ENCODE measurements at places on chromosomes 4 and X.

GRCh38 chrX:9308426-9308825 is 156.4 kb upstream of the TBL1X start:
- no peak for DNase-seq

GRCh38 chr4:55884093-55884850 is 30.8 kb downstream of the EXOC1 start:
- no peak for DNase-seq

- DNase-seq, result peak; percentile 9
These were observed at the start of gene STBD1 for GRCh38 chr4:76305971-76306881. Gene STBD1, plus strand, starts transcription at chr4:76306733. Its CDS starts 37 bp downstream, at chr4:76306770.

GRCh38 chr4:181798536-181798935 is 444.7 kb upstream of the TENM3 start:
- DNase-seq, result no peak

- DNase-seq, result no peak
These were observed 53.1 kb downstream of the ABLIM2 start for GRCh38 chr4:8105306-8106100.

- no peak for DNase-seq
These were observed 146.2 kb downstream of the TEX11 start for GRCh38 chrX:70762285-70762684.

GRCh38 chr4:23631255-23631950 is 258.4 kb downstream of the PPARGC1A start:
- DNase-seq, result no peak

DNA sequence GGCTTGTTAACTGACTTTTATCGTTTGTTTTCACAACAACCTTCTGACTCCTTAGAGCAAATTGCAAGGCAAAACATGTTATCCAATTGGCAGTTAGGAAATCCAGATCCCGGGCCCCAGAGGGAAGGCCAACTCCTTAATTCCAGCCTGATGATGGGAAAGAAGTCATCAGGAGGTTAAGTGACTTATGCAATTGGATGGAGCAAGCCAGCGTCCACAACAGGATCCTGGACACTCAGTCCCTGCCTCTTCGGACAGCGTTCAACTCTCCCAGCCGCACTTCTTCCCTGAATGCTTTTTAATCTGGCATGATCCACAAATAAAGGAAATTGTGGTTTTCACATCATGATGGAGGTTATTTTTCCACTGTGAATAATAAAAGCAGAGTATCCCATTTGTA is 310.1 kb downstream of the RAB28 start:
- DNase-seq, result no peak

DNA sequence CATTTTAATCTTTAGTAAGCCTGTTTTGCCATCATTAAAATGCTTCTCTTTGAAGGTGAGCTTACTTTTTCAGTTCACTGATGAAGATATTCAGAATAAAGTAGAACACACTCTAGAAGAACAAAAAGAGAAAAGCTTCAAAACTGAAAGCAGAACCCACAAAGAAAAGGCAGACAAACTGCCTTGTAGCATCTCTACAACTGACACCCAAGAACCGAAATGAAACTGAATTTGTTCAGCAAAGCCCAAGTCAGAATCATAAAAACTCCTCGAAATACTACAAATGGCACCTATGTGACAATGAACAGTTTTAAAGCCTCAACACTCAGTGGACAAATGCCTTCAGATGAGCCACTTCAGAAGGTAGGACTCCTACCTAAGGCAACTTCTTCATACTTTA is 83.6 kb downstream of the MAML3 start:
- DNase-seq, result no peak

- no peak for DNase-seq
These were observed 20.9 kb upstream of the KLHL8 start for GRCh38 chr4:87241336-87241735.

GRCh38 chrX:113747274-113747973 is 836.5 kb upstream of the HTR2C start:
- no peak for DNase-seq

GRCh38 chr4:111813555-111814140 is 331.6 kb upstream of the FAM241A start:
- no peak for DNase-seq

GRCh38 chr4:14877246-14878225 is 124.7 kb upstream of the CPEB2 start:
- no peak for DNase-seq

GRCh38 chr4:81814987-81815541 is 343.4 kb upstream of the RASGEF1B start:
- no peak for DNase-seq

- DNase-seq, result no peak
These were observed 10.1 kb downstream of the DHRSX start for GRCh38 chrX:2490634-2491033.

DNA sequence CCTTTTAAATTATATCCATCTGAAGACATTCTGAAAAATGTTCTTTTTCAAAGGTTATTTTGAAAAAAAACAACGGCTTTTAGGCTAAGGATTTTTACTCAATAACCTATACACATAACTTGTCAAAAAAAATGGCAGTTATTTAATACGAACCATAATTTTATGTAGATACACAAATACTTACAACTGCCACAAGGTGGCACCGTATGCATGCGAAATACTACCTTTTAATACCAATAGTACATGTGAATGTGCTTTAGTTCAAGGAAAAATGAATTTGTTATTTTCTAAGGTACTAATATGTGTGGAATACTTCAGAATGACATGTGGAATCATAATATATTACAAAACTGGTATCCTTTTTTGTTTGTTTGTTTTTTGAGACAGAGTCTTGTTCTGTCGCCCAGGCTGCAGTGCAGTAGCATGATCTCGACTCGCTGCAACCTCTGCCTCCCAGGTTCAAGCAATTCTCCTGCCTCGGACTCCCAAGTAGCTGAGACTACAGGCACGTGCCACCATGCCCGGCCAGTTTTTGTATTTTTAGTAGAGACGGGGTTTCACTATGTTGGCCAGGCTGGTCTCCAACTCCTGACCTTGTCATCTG is 4.6 kb upstream of the MAD2L1 start:
- peak; percentile 12 for DNase-seq

DNA sequence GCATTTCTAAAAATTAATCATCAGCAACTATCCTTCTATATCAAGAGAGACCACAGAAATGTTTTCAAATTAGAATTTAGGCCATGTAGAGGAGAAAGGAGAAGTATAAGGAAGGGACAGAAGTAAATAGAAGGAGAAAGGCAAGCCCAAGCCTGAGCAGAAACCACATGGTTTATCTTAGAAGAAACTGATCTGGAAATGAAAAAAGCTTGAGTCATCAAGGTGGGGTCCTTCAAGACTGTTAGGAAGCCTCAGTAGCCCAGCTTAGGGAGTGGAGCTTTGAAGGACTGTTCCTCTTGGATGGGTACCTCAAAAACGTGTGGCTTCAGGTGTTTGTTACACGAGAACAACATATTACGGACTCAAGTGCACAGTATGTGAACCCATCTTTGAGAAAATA is 4.5 kb downstream of the BMX start:
- no peak for DNase-seq

DNA sequence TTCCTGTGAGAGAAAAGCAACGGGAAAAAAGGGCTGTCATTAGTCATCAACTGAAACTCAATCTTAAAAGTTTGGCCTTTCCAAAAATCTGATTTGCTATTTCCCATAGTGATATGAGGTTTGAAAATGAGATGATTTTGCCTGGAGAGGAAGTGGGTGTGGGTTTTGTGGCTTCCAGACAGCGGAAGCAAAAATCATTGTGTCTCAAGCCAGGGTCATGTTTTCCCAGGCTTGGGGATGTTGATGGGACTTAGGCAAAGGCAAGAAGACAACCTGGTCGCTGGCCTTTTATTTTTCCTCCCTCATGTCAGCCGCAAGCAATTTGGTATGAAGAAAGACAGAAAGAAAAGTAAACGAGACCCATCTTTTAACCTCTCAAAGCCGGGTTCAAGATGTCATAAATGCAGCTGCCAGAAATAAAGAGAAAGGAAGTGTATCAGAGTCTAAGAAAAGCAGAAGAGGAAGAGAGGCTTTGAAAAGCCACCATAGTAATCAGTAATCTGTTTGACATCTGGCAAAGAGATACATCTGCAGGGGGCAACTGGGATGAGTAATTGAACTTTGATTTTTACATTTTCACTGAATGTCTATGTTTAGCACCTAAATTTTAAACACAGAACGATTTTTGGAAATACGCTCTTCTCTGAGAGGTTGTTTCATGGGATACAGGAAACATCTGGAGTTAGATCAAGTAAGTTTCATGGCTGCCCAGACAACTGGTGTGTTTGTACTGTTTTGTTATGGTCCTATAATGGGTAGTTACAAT is 521.6 kb upstream of the SLIT2 start:
- no peak for DNase-seq

DNA sequence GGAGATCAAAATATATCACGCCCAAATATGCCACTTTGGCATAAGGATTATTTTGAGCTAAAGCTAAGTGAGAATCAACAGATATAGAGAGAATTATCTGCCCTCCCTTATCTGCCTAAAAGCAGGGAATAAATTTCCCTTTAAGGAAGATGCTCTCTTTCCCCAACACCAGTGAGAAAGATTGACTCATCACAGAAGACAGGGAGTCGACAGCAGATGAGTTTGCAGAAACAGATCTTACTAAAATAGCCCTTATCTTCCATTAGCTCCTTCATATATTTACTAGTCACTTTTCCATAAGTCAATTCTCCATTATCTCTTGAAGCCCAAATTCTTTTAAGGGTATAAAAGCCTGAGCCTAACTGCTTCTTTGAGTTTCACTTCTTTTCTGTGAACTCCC is 156.6 kb downstream of the CAMK2D start:
- no peak for DNase-seq

- DNase-seq, result no peak
These were observed 6.8 kb upstream of the MND1 start for GRCh38 chr4:153337686-153338085.

- no peak for DNase-seq
These were observed 321.3 kb downstream of the PTTG2 start for GRCh38 chr4:38281371-38282071.

GRCh38 chrX:100648458-100649417 is 4.7 kb downstream of the SRPX2 start:
- peak; percentile 8 for DNase-seq

GRCh38 chr4:73662709-73663546 is 42.7 kb upstream of the RASSF6 start:
- peak; percentile 13 for DNase-seq

DNA sequence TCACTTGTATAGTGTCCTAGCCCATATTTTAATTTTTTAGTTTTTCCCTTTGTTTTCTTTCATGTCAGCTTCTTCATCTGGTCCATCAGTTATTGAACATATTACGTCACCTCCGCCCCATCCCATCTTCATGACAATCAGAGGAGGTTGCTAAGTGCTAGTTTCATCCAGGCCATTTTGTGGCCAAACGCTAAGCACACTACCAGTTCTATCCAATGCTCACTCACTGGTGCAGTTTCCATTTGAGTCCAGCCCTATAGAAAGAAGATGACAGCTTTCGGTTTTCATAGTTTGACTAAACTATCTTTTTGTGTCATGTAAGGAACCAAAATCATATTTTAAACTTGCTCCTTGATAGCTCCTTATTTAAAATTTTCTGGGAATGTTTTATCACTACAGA is 304.2 kb downstream of the TENM3 start:
- DNase-seq, result no peak

DNA sequence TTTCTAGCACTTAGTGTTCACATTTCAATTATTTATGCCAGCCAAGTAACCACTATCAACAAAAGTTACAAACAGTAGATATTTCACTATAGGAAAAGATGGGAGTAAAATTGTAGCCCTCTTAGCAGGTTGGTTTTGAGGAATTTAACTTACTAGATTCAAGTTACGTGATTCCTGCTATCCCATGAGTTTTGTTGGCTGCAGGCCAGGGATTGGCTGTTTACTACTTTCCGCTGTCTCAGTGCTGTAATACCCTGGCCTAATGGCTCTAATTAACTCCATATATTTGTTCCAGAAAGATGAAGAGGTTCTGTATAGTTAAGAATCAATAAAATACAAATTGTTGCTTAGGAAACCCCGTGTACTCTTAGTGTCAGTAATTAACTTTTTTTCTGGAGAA is 55.5 kb upstream of the MAGED1 start:
- peak; percentile 36 for DNase-seq

GRCh38 chrX:41334363-41335197 is 618 bp downstream of the DDX3X start:
- DNase-seq, result peak; percentile 58

- DNase-seq, result no peak
These were observed 99.2 kb upstream of the RAB40AL start for GRCh38 chrX:102837847-102838246.

GRCh38 chr4:176593943-176594342 is 198.8 kb downstream of the VEGFC start:
- no peak for DNase-seq

Data from NCI-H1105 (cell line).